ENCODE measurements at places on chromosomes 12 and 14.

- no peak for DNase-seq
Observed at GRCh38 chr14:89773151-89773550, 181.4 kb downstream of the EFCAB11 start.

- no peak for DNase-seq
Observed at GRCh38 chr12:72442217-72442616, 170.0 kb downstream of the TRHDE start.

DNA sequence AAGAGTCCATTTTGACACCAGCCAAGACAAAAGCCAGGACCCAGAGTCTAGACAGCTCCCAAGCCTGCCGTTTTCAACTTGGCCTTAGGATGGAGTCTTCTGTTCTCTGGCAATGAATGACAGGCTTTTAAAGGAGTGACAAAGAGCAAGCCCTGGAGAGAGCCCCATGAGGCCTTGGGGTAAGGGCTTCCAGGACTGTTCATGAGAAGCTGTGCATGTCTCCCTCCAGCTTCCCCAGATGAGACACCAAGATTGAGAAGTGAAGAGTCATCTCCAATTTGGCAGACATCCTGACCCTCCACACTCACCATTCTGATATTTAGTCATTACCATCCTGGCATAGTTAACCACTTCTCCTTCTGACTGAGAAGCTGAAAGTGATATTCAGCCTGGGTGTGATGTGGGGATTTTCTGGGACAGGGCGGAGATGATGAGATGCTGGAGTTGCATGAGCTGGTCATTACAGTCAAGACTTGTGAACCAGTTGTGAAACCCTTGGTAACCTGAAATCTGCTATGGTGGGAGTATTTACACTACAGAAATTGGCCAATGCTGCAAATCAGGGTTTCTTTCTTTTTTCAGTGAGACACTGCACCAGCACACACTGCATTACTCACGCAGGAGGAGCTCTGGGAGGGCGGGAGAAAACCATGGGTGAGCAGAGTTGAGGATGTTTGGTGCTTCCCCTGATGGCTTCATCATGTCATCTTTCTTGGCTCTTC lies 77.8 kb downstream of the VCPKMT start:
- no peak for DNase-seq

DNA sequence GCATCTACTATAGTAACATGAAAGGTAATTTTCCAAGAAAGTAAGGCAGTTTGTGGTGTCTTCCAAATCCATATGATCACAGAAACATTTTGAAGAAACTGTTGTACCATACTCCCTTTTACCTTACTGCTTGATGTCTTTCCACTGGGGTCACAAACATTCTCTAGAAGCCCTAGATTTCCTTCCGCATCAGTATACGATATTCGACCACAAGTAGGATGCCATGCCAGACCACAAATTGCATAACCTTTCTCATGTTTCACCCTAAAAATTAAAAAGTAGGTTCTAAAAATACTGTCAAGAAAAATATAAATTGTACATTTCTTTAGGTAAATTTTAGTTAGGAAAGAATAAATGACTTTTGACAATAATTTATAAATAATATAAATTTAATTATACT lies 26.5 kb downstream of the WDHD1 start:
- no peak for DNase-seq

- DNase-seq, result no peak
Observed at GRCh38 chr12:71019282-71019831, 98.8 kb upstream of the PTPRR start.

DNA sequence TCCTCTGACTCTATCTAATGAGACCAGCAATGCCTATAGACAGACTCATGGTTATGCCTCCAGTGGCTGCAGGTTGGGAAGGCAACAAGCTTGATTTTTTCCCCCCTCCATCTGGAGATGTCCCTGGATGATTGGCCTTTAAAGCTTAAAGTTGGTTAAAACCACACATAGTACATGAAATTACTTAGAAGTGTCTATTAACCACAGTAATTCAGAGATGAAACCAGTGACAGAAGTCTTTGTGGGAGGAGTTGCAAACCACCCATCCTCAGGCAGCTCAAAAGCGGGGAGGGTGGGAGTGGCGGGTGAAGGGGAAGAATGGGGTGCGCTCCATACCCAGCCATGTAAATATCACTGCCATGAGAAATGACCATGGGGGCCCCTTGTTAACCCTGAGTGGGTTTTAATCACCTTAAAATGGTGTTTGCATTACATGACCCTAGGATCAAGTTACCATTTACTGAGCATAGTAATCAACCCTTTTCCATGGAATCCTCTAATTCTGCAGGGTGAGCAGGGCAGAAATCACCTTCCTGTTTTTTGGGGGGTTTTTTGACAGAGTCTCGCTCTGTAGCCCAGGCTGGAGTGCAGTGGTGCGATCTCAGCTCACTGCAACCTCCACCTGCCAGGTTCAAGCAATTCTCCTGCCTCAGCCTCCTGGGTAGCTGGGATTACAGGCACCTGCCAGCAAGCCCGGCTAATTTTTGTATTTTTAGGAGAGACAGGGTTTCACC lies 133.5 kb downstream of the FOXN3 start:
- DNase-seq, result no peak

DNA sequence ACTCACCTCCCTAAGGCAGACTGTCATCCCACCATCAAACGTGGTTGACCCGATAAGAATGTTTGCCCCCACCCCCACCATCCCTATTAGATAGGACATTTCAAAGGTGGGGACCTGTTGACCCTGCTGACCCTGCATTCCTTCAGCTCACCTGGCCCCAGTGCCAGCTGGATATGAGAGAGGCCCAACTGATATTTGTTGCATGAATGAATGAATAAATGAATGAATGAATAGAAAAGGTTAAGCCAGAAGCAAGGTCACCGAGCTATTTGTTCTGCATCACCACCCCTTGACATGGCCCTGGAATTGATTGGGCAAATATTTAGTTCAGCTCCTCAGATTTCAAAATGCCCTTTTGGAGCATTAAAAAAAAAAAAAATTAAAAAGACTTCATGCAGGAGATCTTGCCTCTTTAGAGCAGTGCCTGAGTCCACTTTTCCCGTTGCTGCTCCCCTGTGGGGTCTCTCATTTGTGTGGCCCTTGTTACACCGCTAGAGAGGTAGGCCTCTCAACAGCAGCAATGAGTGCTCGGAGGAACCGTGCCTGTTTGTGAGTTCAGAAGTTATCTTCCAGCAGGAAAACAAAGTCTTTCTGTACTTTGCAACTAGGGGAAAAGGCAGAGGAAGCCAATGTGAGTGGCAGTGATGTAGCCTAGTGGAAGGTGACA lies 8.5 kb upstream of the SERPINA5 start:
- DNase-seq, result no peak

- no peak for DNase-seq
Observed at GRCh38 chr14:21093769-21094681, 4.4 kb downstream of the ZNF219 start.

GRCh38 chr12:5577211-5577612 lies 145.3 kb downstream of the NTF3 start:
- DNase-seq, result no peak

- no peak for DNase-seq
Observed at GRCh38 chr14:72774894-72775620, 118.8 kb downstream of the DPF3 start.

GRCh38 chr12:124753228-124753591 lies 110.5 kb downstream of the SCARB1 start:
- DNase-seq, result no peak
